Left ventricle myocardium superior (tissue), 1 donor: ENCODE measurements at places on chromosomes 3 and 15. TPM values are rescaled to one million over a fixed set of nuclear protein-coding genes. Genes with fewer than 3 reads are reported as not detected.

GRCh38 chr3:187252311-187252710, 39.2 kb downstream of the MASP1 start:
- no peak for DNase-seq

GRCh38 chr3:101518421-101518871, 5.4 kb upstream of the SENP7 start:
- no peak for DNase-seq

DNA sequence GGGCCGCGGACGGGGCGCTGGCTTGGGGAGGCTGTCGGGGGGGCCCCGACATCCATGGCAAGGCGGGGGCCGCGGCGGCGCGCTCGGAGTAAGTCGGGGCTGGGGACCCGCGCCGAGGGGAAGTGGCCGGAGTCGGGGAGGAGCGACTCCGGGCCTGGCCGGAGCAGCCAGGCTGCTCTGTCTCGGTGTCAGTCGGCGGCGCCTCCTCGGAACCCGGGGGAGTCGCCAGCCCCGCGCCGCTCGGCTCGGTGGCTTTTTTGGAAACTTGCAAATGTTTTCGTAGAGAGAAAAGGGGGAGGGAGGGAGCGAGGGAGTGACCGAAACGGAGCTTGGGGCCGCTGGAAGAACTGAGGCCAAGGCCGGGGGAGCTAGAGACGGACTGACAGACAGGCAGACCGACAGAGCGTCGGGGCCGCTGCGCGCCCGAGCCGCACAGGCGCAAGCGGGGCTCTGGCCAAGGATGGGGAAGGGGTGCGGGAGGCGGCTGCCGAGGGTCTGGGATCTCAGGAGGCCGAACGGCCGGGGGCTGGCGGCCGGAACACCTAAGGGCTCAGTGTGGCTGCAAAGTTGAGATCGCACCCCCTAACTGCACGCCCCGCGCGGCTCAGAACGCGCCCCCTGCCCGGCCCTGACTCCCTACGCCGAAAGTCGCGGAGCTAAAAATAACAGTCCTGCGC, 5.0 kb downstream of the PTH1R start:
- DNase-seq: peak; percentile 58

PRSS50 gene
- total RNA-seq: 0.10 TPM

DNA sequence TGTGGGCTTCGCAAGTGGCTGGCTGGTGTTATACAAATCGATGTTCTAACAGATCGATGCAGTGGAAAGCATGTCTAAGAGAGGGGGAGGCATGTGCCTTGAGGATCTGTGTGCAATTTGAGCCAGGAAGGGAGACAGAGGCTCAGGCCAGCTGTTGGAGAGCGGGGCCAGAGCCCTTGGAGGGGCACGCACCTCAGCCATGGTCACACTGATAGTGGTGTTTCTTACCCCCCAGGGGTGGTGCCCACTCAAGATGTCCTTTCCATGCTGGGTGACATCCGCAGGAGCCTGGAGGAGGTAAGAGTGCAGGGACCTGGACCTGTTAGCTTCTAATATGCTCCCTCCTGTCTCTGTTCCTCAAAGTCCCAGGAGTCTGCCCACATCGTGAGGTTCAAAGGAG, 3.8 kb upstream of the ABTB1 start:
- no peak for DNase-seq

DNA sequence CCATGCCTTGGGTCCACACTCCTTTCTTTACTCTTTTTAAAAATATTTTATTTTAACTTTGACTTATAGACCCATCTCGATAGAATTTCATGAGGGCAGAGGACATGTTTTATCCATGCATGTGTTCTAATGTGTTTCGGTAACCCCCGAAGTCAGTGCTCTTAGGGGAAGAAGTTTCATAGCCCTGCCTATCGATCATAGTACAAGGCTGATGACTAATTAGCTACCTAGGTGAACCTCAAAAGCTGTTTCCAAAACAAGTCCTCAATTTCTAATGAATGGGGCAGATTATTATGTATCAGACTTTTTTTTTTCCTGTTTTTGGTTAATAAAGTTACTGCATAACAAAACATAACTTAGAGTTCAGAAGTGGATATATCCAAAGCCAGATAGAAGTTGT, 82.0 kb downstream of the MBNL1 start:
- no peak for DNase-seq

GRCh38 chr3:30020380-30020779, 586.0 kb upstream of the TGFBR2 start:
- DNase-seq: no peak

DNA sequence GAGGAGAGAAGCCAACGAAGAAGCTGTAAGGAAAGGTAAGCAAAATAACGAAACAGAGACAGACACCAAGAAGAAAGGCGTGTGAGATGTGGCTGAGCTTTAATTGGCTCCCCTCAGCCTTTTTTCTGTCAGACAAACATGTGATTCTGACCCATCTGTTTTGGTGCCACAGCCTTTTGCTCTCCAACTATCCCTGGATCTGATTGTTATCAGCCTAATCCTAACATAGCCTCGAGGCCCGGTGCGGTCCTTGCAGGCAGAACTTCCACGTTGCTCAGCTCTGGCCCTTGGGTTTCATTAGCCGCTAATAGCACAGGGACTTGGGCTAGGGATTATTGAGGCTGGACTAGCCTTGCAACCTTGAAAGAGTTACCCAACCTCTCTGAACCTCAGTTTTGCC, 57.9 kb upstream of the CACNA2D3 start:
- no peak for DNase-seq

DNA sequence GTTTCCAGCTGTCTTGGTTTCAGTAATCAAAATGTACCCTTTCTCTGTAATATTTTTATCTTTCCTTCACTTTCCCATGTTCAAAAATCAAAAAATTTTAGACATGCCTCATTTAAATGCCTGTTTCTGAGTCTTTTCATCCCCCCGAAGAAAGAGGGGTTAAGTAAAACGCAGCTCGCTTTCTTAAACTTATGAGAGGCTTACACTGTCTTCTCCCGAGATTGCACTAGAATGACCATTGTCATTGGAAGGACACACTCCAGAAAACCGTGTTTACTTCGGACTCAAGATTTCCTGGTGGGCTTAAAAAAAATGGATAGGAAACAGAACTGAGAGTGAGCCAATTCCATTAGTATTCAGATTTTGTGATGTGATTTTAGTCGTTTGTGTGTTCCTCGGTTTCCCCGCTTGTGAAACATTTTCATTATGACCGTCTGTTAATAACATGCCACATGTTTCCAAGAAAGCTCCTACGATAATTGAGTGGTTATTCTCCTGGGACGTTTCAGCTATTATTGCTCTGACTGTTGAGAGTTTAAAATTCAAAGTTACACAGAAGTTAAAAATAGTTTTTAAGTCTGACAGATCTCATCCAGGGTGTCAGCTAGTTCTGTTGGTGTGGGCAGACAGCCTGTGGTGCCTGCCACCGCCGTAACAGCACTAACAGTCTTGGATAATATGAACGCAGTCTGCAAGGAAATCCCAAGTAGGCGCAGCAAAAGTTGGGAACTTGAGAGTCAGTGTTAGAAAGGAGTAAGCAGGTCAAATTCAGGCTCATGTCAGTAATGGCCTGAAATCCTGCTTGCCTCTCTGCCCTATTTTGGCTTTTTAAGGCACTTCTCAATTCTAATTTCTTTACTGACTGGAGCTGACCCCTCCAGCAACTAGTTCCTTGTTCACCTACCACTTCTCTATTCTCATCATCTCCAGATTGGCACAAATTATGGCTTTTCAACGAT, 1.5 kb downstream of the CRYBG3 start:
- peak; percentile 50 for DNase-seq

- no peak for DNase-seq
These were observed 190.4 kb downstream of the GHSR start for GRCh38 chr3:172257648-172258400.

ETV5 gene
- 3.4 TPM for total RNA-seq

GRCh38 chr3:52210550-52211046, 12.6 kb downstream of the ALAS1 start:
- DNase-seq: no peak

LRTM1 gene
- total RNA-seq: not detected

- peak; percentile 79 for DNase-seq
These were observed at the start of gene MAPKAPK3 for GRCh38 chr3:50617096-50617791. Gene MAPKAPK3, plus strand, starts transcription at chr3:50617151. Its CDS starts 415 bp downstream, at chr3:50617566.

UROC1 gene
- total RNA-seq: not detected

ST3GAL6 gene
- 27.0 TPM for total RNA-seq

DNA sequence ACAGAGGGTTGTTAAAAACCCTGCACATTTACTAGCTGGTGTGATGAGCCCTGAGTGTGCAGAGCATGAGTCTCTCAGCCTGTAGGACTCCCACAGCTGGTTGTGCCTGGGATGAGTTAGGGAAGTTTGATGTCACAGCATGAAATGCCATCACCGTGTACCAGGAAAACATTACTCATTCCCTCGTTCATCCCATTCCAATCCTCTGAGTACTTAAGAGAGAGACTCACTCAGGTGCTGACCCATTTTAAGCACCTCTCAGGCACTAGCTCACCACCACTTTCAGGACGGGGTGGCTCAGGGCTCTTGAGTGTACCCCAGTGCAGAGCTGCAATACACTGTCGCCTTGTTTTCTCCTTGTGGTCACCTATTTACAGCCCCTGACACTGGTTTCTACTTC, 18.7 kb downstream of the MGLL start:
- DNase-seq: no peak

- no peak for DNase-seq
These were observed 108.8 kb downstream of the LRRK1 start for GRCh38 chr15:101027920-101028319.

GRCh38 chr3:161422171-161422700, 50.9 kb upstream of the SPTSSB start:
- DNase-seq: no peak

- no peak for DNase-seq
These were observed 58.5 kb downstream of the CEP63 start for GRCh38 chr3:134544316-134544715.
